Hematopoietic multipotent progenitor cell (in vitro differentiated cells): ENCODE measurements at places on chromosomes 7 and 10.
A peak's percentile ranks its signal among the peaks of the same experiment; 100 is the strongest.

GRCh38 chr7:105578496-105578895 lies 2.8 kb downstream of the EFCAB10 start:
- DNase-seq, result no peak

- no peak for DNase-seq
Observed at GRCh38 chr10:28845009-28845682, 167.8 kb downstream of the BAMBI start.

- DNase-seq, result no peak
Observed at GRCh38 chr10:80452640-80453039, 1.5 kb upstream of the TSPAN14 start.

GRCh38 chr10:50579491-50580261 lies 44.1 kb downstream of the SGMS1 start:
- DNase-seq, result no peak

DNA sequence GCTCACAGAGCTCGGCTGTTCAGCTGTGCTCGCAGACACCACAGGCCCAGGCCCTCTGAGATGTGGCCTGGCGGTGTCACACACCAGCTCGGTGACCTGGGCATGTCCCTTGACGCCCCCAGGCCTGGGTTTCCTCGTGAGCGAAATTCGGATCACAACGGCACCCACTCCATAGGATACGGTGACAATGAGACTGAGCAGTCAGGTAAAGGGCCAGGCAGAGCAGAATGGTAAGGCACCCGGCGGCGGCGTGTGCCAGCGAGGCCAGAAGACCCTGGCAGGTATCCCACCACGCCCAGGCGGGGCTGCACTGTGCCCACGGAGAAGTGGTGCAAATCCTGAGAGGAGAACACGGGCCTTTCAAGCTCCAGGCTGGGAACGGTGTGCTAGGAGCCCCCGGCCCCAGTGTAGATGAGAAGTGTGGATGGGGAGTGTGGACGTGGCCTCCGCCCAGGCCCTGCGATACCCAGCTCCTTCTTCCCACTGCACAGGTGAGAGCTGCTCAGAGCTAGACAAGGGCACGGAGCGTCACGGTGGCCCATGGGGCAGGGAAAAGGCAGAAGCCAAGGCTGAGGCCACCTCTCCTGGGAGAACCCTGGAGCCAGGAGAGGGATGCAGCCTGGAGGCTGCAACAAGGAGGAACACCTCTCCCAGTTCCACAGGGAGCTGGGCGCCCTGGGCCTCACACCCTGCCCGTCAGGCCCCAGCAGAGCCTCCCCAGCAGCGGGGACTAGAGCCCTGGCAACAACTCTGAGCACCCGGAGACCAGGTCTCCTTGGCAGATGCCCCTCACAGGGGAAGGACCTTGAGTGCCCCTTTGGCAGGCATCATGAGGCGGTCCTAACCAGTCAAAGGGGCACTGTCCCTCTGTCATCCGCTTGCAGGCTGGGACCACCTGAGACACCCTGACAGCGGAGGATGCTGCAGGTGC lies 219.1 kb downstream of the MAD1L1 start:
- DNase-seq, result no peak

GRCh38 chr10:25952857-25953256 lies 18.8 kb downstream of the MYO3A start:
- DNase-seq, result no peak

GRCh38 chr7:123289200-123289599 lies 89.4 kb upstream of the SLC13A1 start:
- DNase-seq, result no peak

DNA sequence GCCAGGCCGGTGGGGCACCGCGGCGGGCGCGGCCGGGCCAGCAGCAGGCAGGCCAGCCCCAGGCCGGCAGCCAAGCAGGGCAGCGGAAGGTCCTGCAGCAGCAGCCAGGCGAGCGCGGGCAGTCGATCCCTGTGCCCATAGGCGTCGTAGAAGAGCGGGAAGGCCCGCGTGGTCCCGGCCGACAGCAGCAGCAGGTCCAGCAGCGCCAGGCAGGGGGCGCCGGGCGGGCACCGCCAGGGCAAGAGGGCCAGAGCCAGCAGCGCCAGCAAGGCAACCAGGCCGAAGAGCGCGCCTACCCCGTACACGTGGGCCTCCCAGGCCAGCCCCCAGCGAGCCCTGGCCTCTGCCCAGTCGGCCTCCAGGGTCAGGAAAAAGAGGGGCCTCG lies 8.4 kb upstream of the RBM28 start:
- peak; percentile 61 for DNase-seq
